ENCODE measurements at places on chromosomes 5 and 9. TPM values are rescaled to one million over a fixed set of nuclear protein-coding genes. Genes with fewer than 3 reads are reported as not detected.
A peak's percentile ranks its signal among the peaks of the same experiment; 100 is the strongest.

DNA sequence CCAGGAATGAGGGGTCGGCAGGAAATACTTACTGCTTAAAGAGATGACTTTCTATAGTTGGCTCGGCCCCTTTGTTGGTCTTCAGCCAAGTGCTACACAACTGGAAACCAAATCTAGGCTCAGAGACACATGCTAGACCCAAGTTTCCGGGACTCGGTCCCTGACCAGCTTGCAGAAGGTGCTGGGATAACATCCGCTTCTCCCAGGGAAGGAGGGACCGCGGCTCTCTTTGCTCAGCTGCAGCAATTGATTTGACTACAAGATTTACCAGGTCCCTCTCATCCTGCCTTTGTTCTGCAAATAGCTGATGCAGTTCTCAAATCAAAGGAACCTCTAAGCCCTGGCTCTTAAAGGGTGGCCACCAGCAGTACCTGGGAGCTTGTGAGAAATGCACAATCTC, 314.7 kb downstream of the MLLT3 start:
- DNase-seq, result no peak

GRCh38 chr9:696332-697323, 144.9 kb upstream of the DMRT1 start:
- peak; percentile 80 for DNase-seq

DNA sequence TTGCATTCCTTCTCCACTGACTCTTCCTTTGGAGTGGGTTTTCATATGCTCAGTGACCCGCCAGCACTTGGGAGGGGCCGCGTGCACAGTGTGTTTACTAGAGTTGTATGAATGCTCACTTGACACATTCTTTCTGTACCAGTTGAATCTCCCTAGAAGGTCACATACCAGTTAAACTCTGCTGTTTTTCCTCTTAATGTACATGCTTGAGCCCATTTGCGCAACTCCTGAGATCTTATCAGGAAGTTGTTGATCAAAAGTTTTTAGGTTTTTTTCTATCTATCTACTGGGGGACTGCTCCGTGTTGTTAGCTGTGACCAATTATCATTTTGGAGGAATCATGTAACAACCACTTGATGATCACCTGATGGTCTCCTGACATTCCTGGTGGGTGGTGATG, 392.7 kb downstream of the CDH9 start:
- no peak for DNase-seq

DNA sequence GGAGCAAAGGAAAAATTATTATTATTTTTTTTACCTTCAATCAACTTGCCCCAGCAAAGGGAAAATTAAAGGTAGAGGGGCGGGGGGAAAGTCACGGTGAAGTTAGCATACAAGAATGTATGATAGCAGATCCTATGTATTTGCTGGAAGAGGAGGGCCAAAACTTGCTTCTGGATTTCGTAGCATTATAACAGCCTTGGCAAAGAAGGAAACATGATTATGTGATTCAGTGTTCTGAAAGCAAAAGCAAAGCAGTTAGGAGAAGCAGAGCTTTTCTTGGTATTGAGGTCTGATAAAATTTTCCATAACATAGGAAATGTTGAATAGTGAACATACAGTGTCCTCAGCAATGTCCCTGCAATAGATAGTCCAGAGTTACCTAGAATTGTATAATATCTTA, 32.4 kb downstream of the MAST4 start:
- no peak for DNase-seq

- no peak for DNase-seq
Measured at GRCh38 chr9:109923806-109924205, 143.8 kb downstream of the PALM2AKAP2 start.

DNA sequence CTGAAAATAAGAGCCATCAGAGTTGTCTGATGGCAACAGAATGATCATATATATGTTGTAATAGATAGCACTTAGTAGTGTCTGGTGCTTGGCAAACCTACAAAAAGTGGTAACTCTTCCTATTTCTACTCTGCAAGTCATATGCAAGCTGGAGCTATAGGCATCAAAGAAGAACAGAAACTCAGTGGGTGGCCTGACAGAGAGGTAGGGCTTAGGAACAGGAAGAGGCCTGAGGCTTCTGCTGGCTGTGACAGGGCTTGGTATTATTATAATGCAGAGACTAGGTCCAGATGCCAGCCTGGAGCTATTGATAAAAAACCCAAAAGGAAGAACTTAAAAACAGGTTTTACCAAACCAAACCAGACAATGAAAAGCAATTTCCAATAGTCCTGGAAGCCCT, 4.4 kb upstream of the DIAPH1 start:
- no peak for DNase-seq

GRCh38 chr9:2725898-2726649, 8.8 kb downstream of the KCNV2 start:
- DNase-seq, result no peak

- DNase-seq, result no peak
Measured at GRCh38 chr5:14231890-14232289, 88.7 kb downstream of the TRIO start.

DNA sequence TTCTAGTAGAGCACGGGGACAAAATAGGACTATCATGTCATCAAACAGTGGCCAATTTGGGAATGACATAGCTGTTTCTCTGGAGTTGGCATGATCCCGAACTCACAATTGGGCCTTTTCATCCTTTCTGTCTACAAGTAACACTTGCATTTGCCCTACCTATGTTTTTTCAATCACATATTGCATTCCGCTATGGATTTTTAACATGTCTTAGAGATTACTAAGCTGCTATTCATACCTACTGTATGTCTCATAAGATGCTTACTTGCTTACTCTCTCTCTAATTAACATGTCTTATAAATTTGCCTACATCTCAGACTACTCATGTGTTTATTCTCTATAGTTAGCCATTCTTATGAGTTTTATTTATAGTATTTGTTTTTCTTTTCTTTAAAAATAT, 341.2 kb upstream of the CTNND2 start:
- no peak for DNase-seq

GRCh38 chr5:151075698-151076331, 5.0 kb downstream of the TNIP1 start:
- peak; percentile 65 for DNase-seq

DNA sequence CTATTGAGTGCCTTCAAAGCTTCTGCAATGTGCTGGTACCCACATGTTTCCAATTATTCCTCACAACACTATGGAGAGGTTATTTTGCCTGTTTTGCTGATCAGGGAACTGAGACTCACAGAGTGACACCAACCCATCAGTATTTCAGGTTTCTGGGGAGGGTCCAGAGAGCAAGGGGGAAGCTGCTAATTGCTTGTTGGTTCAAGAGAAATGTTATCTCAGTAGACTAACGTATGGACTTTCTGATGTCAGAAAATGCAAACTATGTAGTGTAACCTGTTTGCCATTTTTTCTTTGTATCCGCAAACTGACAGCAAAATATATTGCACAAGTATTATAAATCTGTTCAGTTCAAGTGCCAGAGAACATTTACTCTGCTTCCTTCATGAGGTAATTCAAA, 108.3 kb upstream of the MSX2 start:
- no peak for DNase-seq

GRCh38 chr5:42799241-42799608, 12.5 kb downstream of the SELENOP start:
- no peak for DNase-seq

DNA sequence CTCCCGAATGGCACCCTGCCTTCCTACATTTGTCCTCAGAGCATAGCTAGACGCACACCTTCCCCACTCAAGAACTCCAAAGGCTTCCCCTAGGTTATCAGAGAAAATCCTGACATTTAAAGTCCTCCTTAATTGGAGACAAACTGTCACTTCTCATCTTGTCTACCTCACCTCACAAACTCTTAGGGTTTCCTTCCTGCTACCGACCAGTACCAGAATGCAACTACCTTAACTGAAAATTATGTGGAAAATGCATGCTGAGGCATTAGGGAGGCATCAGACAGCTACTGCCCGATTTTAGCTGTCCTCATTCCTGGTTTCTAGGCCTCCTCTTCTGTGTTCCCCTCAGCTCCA, 17.9 kb upstream of the TNIP1 start:
- no peak for DNase-seq

GRCh38 chr5:178478370-178478769, 111.8 kb downstream of the COL23A1 start:
- no peak for DNase-seq

DNA sequence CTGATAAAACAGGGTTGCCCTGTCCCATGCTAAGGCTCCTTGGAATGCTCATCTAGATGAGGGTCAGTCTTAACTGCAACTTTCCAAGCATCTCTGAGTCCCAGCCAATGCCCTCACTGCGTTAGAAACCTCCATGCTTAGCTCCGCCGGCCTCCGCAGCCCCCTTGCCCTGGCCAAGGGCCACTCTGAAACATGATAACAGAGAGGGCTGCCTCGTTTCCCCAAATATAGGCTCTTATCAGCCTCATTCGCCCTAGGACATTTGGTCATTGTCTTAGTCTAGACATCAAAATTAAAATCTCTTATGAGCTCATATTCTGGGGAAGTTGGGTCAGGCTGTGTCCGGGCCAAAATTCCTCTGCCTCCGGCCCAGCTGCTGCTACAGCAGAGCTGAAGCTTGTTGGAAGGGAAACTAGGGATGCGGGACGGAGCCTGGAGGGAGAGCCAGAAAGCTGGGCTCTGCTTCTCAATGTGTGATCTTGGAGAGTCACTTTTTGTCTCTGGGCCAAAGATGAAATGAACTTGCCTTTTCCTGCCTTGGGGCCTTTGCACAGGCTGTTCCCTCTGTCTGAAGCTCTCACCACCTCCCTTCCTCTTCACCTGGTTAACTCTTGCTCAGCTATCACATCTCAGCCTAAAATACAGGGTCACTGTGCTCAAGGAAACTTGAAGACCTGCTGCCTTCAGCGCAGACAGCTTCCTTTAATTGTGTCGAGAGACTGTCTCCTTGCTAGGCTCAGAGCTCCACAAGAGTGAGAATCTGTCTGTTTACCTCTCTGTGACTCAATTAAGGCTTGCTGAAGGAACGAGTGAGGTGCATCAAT, 191.3 kb downstream of the RGS3 start:
- DNase-seq, result no peak

DNA sequence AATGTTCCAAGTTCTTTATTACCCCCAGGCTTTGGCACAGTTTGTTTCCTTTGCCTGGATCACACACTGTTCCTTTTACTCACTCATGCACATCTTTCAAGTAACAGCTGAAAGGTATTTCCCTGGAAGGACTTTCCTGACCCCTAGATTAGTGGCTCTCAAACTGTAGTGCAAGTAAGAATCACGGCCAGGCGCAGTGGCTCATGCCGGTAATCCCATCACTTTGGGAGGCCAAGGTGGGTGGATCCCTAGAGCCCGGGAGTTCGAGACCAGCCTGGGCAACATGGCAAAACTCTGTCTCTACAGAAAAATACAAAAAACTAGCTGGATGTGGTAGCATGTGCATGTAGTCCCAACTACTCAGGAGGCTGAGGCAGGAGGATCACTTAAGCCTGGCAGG, 19.1 kb upstream of the DELE1 start:
- no peak for DNase-seq

GRCh38 chr9:8208465-8208864, 408.9 kb upstream of the DMAC1 start:
- no peak for DNase-seq

SAXO1 gene
- total RNA-seq, result not detected

SPATA31C2 gene
- not detected for total RNA-seq

SVEP1 gene
- 1.3 TPM for total RNA-seq
